ENCODE measurements at places on chromosomes 6 and 20.
A peak's percentile ranks its signal among the peaks of the same experiment; 100 is the strongest.

- DNase-seq: no peak
Observed at GRCh38 chr20:43955750-43956191, 41.1 kb downstream of the TOX2 start.

- no peak for DNase-seq
Observed at GRCh38 chr6:26222571-26222970, 135.3 kb downstream of the HFE start.

GRCh38 chr20:62212299-62212698 is 7.8 kb downstream of the HRH3 start:
- no peak for DNase-seq

GRCh38 chr6:159506048-159506447 is 187.0 kb downstream of the SOD2 start:
- DNase-seq: no peak

DNA sequence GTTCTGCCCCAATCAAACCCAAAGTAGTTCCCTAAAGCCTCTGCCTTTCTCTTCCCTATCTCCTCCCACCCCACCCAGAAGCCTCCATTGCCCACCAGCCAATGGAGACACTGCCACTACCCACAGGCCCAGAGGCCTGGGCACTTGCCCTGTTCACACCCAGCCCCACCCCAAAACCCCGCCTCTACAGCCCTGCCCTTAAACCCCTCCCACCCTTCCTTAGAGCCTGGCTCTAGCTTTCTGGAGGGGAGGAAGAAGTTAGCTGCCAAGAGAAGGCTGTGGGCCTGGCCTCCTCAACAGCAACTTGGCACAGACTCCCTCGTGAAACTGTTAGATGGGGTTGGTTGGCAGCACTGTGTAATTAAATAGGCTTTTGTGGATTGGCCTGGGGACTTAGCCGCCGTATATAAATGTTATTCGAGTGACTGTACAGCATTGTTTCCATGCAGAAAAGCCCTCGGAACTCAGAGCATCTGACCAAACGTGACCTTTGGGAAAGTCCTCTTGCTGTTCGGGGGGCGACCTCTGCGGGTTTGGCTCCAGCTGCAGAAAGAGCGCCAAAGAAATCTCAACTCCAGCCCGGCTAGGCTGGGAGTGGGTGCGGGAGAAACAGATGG is 31.4 kb downstream of the COL11A2 start:
- no peak for DNase-seq

DNA sequence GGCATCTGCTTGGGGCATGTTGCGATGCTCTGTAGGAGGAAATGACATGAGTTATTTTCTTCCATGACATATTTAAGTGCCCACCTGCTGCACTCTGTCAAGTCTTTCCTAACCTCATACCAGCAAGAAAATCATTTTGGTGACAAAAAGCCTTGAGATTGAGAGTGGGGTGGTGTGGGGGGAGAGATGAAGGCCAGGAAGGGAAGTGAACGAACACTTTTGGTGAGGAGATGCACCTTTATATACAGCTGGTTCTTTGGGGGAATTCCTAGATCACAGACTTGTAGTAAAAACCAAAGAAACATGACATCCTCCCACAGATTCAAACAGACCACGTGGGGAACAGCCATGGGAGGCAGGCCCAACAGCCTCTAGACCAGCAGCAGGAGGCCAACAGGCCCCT is 26.1 kb downstream of the NCOA5 start:
- no peak for DNase-seq

DNA sequence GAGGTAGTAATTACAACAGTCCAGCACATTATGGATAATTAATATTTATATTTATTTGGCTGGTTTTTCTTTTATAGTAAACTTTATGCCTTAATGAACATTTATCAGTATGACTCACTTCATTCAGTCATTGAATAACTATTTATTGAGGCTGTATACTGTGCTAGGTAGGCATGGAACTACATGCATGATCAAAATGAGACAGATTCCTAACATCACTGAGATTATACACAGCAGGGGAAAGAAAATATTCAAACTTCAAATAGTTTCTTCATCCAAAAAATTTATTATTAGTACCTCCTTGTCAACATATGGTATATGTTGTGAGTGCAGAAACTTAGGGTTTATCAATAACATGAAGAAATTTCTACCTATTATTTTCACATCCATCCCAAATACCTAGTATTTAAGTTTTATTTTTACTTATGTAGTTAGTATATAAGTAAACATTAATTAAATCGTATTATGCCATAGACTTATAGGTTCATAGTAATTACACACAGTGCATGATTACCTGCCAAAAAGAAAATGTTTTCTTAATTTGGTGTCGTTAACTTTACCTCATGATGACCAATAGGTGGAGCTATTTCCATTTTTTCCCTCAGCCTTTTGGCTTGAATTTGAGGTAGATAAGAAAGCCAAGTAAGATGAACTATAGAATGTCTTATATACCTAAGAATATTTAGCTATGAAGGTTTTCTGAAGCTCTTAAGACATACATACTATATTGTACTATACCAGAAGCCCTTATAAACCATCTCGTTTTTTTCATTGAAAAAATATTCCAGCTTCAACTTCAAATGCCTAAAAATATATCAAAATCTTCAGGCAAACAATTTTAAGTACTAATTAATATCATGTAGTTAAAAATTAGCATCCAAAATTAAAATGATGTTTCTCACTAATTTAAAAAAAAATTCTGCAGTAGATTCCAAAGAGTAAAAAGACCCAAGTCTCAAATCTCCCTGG is 12.5 kb upstream of the TMEM30A start:
- DNase-seq: no peak

DNA sequence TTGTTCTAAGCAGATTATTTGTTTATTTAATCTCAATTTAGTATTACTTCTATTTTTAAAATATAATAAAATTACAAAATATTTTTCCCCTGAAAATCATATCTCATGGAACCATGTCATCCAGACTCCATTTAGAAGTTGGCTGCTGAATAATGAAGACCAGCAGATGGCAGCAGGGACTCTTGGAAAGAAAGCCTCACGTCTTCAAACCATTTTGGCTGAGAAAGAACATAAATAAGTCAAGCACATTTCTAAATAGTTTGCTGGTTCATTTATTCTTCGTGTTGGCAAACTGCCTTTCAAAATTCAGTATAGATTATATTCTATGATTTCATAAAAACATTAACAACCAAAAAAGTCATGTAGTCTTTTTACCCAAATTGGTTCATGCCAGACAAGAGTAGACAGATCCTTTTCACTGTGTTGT is 71.7 kb downstream of the RCAN2 start:
- no peak for DNase-seq

GRCh38 chr20:53124075-53124551 is 152.0 kb downstream of the TSHZ2 start:
- no peak for DNase-seq

- DNase-seq: no peak
Observed at GRCh38 chr20:40993794-40994540, 34.7 kb upstream of the TOP1 start.

- DNase-seq: no peak
Observed at GRCh38 chr6:9087470-9087869, 652.1 kb upstream of the SLC35B3 start.

DNA sequence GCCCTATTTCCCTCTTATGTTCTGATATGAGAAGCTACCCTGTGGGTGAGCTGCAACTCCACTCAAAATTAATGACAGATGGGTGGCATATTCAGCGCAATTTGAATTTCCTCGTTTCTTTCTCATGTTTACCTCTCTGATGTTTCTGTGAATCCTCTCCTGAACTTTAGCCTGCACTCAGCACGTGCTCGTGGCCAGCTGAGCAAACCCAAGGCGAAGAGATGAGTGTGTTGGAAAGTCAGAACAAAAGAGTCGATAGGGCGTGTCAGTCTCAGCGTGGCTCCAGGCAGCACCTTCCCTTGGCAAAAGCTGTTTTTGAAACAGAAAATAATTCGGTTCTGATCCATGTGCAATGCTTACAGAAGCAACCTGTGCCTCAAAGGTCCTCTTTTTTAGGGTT is 226.1 kb upstream of the GMDS start:
- DNase-seq: no peak

GRCh38 chr6:37221585-37222124 is 35.9 kb upstream of the TBC1D22B start:
- DNase-seq: no peak

DNA sequence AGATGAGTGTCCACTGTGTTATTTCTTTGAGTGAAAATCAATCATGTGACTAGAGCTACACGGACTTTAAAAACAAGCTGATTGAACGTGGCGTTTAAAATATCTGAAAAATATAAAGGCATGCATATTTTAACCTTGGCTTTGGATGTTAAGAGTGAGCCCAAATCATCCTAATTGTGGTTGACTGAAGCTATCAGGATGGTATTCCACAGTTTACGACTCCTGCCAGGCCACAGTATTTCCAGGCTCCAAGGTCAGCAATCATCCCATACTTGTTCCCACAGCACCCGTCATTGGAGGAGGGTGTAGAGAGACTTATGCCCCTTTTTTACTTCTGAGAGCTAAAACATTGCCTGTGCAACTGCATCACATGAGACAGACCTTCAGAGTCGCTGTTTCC is 43.2 kb upstream of the TMX4 start:
- DNase-seq: no peak

- no peak for DNase-seq
Observed at GRCh38 chr20:41044409-41045062, 15.9 kb downstream of the TOP1 start.

GRCh38 chr6:13454286-13455221 is 32.8 kb downstream of the GFOD1 start:
- peak; percentile 76 for DNase-seq

- no peak for DNase-seq
Observed at GRCh38 chr6:131741688-131742393, 31.0 kb upstream of the CTAGE9 start.

- DNase-seq: no peak
Observed at GRCh38 chr6:105669232-105669631, 266.4 kb upstream of the PREP start.

Measured in stimulated activated CD4-positive, alpha-beta T cell treated with anti-CD3 and anti-CD28 coated beads, Interleukin-2, amount 100 ng/mL, for 24 hours (primary cell).